ENCODE measurements at places on chromosomes 6 and 20.

DNA sequence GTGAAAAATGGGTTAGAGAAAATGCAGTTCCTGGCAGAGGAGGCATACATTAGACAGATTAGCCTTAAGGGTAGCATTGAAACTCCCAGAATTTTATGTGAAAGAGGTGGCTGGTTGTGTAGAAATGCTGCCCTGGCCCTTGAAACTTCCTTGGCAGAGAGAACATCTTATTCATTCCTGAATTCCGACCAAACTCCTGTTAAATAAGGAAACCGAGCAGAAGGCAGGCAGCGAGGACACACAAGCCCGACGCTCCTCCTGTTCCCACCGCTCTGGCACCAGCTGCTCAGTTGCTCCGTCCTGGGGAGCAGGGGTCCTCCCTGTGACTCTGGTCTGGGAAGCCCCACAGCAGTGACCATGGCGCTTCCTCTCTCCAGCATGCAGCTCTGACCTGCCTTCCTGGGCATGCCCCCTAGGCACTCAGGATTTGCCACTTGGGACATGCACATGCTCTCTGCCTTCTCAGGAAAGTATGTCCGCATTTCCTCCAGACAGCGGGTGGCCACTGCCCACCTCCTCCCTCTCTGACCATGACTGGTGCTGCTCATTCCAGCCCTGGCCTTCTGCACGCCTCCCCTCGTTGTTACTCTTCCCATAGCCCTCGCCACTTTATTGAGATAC, 35.2 kb upstream of the CLDN20 start:
- no peak for DNase-seq

DNA sequence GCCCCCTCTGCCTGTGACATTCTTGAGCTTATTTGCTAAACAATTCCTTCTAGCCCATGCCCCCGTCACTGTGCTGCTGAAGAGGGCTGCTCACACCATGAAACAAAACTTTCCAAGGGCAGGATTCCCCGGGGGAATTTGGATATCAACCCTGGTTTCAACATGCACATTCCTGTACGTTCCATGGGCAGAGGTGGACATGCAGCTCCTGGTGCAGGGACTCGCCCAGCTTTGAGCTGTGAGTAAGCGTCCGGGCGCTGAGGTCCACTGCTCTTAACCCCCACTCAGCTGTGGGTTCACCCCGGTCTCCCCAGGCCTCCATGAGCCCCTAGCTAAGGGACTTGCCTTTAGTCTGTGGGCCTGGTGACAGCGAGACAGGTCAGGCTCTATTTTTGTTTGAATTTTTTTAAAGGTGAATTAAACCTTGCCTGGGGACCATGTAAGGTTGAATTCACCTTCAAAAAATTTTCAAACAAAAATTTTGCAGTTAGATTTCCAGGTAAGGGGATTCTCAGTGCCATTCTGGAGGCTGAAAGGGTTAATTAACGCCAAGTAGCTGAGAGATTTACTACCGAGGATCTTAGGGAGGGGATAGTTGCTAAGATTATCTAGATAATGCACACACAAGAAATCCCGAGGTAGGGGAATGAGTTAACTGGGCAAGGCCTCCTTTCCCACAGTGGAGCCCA, 70.3 kb upstream of the SLC22A23 start:
- DNase-seq, result no peak

- DNase-seq, result no peak
Measured at GRCh38 chr6:44286285-44286565, 16.0 kb downstream of the TMEM151B start.

GRCh38 chr20:14009208-14009607, 13.9 kb downstream of the MACROD2 start:
- no peak for DNase-seq

- DNase-seq, result no peak
Measured at GRCh38 chr6:17867880-17868279, 119.6 kb downstream of the KIF13A start.

DNA sequence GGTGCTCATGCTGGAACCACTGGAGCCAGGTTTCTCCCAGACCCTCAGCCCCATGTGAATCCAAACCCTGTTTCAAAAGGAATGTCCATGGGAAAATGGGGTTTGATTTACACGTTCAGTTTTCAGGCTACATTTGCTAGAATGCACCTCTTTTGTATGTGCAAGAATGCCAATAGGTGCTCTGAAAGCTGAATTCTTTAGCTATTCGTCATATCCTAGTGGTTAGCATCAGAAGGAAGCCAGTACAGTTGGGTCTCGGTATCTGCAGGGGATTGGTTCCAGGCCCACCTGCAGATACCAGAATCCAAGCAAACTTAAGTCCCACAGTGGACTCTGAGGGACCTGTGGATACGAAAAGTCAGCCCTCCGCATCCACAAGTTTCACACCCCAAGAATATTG, 93.4 kb downstream of the UST start:
- DNase-seq, result no peak

DNA sequence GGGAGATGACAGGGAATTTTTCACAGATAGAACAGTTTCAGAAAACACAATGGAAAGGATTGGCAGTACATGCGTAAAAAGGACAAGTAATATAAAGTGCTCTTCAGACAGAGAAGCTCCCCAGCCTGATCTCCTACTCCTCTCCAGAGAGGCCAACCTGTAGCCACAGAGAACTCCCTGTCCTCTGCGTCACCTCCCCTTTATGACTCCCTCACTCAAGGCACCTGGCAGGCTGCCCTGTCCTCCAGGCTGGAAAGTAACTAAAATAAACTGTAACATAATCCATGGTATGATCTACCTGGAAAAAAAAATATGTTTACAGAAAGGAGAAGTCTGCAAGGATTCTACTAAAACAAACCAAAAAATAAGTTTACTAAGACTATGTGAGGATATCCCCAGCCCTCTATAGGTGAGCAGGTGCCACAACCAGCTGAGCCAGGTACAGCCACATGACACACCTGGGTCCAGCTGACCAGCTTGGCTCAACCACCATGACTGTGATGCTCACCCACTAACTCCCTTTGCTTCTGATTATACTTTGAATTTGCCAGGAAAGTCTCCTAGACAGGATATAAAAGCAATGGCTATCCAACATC, 29.2 kb downstream of the MBOAT1 start:
- no peak for DNase-seq

- DNase-seq, result no peak
Measured at GRCh38 chr20:56506103-56506502, 18.4 kb upstream of the FAM209A start.

- no peak for DNase-seq
Measured at GRCh38 chr6:4902363-4902762, 101.5 kb downstream of the RPP40 start.

GRCh38 chr6:111263837-111264236, 176.5 kb downstream of the SLC16A10 start:
- no peak for DNase-seq

- DNase-seq, result no peak
Measured at GRCh38 chr6:18216411-18216810, 47.9 kb downstream of the DEK start.

DNA sequence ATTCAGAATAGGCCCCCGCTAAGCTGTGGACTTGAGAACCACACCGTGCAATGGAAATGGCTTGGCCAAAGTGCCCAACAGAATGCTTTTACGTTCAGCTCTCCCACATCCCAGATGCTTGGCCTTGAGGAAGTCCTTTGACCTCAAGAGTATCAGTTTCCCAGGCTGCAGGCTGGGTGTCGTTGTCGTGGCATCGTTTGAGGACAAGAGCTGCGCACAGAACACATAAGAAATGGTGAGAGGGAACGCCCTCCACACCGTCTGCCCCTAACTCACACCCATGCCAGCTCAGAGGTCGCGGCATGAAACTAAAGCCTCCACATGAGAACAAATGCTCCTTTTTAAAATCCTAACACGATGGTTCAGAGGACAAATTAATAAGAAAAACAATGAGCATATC, 37.0 kb downstream of the NFATC2 start:
- DNase-seq, result no peak

GRCh38 chr6:14665827-14666724, 548.5 kb downstream of the CD83 start:
- peak; percentile 71 for DNase-seq

- DNase-seq, result no peak
Measured at GRCh38 chr6:41821266-41821665, 33.8 kb downstream of the TOMM6 start.

- DNase-seq, result no peak
Measured at GRCh38 chr6:43359381-43359780, 10.1 kb downstream of the ZNF318 start.

DNA sequence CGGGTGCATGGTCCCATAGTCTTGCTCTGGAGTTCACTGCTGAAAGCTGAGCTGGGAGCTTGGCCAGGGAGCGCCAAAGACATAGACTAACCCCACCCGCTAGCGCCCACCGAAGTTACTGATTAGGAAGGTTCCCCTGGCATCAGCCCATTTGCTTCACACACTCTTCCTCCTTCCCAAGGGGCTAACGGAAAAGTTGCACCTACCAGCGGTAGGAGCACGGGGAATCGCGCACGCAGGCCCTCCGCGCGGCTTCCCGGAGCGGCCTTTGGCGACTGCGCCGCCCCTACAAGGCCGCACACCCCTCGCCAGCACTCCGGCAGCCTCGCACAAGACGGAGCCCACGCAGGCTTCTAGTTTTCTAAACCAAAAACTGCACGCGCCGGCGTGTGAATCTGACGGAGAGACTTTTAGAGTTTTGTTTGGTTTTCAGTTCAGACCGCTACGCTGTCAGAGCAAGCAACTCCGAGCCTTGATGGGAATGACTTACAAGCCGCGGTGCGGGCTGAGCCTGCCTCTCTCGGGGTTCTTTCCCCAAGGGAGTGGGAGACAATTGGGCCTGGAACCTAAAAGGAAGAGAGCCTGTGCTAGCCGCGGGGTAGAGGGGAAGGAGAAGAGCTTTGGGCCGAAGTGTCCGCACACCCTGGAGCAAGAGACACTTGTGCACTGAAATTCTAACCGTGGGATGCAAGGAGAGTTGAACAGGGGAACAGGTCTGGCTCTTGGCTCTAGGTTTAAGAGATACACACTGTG, 891 bp upstream of the POU3F2 start:
- no peak for DNase-seq

DNA sequence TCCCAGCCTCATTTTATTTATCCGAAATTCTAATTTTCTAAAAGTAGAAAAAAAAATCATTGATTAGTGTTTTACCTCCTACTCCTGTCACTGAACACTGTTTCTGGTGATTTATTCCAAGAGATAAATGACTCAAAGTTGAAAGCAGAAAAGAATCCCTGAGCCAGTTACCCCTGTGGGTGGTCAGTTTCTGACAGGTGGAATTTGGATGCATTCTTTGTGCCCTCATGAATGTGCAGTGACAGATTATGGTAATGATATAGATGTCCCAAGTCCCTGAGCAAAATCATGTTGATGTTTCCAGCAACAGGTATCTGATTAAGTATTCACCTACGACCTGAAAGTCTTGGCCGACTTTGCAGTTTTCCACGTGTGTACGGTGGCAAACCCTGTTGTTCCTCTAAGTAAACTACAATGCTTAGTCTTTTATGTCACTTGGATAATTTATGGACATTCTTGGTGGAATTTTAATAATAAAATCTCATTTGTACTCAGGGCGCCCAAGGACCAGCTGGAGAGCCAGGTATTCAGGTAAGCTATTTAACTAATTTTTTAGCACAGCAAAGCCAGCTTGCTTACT, 153.6 kb downstream of the COL9A1 start:
- no peak for DNase-seq

DNA sequence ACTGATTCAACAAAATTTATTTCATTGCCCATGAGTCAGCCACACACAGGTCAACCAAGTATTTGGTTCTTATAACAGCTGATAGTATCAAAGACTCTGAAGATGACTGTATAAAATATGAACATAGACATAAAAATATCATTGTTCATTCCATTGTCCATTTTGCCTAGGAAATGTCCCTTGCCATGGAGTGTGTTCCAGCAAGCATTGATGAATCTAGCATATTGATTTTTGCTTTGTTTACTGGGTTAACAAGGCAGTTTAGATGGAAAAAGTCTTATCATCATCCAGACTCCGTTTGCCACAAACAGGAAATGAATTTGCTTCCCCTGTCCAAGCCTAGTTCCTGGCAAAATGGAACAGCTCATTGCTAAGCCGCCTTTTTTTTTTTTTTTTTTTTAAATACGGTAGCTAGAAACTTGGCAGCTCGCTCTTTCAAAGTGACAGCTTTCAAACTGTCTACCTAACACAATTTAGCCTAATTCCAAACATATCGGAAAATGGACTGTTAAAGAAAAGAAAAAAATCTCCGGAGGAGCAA, 7.5 kb downstream of the F13A1 start:
- no peak for DNase-seq

DNA sequence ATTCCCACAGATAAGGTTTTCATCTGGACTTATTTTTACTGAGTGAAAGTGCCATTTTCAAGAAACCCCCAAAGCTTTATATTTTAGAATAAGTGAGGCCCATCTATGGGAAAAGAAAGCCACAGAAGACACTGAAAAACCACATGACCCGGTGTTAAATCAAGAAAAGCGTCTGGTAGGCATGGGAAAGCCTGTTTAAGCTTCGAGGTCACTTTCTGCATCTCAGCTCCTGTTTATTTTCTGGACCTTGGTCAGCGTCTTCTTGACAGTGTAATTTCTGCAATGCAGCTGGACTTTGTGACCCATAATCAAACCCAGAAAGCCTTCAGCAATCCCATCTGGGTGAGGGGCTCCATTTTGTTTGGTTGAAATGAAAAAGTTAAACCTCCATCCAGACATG, 59.6 kb upstream of the NEDD9 start:
- no peak for DNase-seq

DNA sequence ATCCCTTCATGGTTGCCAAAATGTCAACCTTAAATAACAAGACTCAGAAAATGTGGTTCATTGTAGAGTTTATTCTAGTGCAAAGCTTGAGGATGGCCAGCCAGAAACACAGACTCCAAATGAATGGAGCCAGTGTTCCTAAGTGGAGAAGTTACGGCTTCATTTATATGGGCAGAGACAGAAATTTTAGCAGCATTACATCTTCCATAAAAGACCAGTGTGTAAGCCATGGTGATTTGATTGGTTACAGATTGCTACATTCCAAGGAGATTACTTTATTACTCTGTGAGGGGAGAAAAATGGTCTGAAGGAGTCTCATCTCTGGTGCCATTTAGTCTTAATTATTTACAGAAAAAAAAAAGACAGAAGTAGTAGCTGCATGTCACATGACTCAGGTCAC, 97.8 kb downstream of the OTOR start:
- no peak for DNase-seq

DNA sequence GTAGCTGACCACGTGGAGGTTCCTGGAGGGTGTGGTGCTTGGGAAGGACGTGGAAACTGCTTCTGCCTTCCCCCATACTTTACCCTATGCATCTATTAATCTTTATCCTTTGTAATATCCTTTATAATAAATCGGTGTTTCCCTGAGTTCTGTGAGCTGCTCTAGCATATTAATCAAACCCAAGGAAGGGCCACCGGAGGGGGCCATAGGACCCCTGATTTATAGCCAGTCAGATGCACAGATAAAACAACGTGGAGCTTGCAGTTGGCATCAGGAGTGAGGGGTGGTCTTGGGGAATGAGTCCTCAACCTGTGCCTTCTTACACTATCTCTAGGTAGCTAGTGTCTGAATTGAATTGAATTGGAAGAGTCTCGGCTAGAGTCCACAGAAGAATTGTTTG, 36.5 kb upstream of the TFAP2A start:
- DNase-seq, result no peak

DNA sequence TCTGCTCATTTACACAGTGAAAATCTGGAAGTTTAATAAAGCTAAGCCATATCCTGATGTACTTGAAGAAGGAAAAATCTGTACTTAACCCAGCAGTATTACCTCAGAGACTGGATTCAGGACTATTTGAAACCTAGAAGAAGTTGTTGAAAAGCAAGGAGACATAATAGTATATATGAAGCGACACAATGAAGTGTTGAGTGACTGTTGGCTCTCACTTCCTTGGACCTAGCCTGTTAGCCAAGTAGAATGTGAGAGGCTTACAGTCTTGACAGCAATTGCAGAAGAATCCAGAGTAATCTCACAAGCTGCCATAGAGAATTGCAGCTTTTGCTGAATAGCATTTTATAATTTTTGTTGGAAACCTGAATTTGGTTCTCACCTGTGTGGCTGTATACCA, 26.7 kb downstream of the SMAP1 start:
- DNase-seq, result no peak

Data from activated naive CD4-positive, alpha-beta T cell treated with anti-CD3 and anti-CD28 coated beads, Interleukin-2, amount 50 U/mL, for 72 hours (primary cell).